ENCODE measurements at places on chromosomes 11 and 22.

- DNase-seq = no peak
Measured at GRCh38 chr11:36056160-36056751, 112.4 kb downstream of the LDLRAD3 start.

- no peak for DNase-seq
Measured at GRCh38 chr11:134481135-134481534, 69.1 kb upstream of the B3GAT1 start.

- no peak for DNase-seq
Measured at GRCh38 chr11:105740164-105740903, 130.5 kb downstream of the GRIA4 start.

GRCh38 chr22:36775964-36776669 is at the start of gene IFT27:
IFT27 (minus strand) TSS chr22:36776119; CDS start chr22:36775707, 412 bp downstream.
- DNase-seq = peak; percentile 99

GRCh38 chr11:110773442-110773841 is 61.2 kb upstream of the ARHGAP20 start:
- no peak for DNase-seq

DNA sequence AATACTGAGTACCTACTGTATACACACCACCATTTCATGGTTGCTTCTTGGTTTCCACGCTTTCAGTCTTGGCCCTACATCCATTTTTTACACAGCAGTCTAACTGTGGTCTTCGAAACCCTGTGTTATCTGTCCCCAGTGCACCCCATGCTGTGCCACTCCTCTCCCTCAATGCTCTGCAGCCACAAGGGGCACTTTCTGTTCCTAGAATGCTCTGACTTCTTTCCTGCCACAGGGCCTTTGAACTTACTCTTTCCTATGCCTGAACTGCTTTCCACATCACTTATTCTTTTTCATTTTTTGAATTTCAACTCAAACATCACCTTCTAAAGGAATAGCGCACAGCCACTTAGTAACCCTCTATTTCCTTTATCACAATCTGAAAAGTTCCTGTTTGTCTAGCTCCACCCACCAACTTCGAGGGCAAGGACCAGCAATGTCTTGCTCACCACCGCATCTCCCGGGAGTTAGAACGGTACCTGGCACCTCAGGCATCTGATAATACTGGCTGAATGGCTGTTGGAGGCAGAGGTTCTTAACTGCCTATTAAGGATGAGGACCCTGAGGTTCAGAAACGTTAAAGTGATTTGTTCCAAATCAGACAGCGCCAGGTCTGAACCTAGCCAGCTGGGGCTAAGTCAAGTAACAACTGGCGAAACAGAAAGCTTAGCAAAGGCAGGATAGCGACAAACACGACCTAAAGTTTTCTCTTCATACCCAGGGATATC is 568 bp downstream of the ALG8 start:
- no peak for DNase-seq

- DNase-seq = no peak
Measured at GRCh38 chr22:38251341-38251692, 21.5 kb downstream of the TMEM184B start.

DNA sequence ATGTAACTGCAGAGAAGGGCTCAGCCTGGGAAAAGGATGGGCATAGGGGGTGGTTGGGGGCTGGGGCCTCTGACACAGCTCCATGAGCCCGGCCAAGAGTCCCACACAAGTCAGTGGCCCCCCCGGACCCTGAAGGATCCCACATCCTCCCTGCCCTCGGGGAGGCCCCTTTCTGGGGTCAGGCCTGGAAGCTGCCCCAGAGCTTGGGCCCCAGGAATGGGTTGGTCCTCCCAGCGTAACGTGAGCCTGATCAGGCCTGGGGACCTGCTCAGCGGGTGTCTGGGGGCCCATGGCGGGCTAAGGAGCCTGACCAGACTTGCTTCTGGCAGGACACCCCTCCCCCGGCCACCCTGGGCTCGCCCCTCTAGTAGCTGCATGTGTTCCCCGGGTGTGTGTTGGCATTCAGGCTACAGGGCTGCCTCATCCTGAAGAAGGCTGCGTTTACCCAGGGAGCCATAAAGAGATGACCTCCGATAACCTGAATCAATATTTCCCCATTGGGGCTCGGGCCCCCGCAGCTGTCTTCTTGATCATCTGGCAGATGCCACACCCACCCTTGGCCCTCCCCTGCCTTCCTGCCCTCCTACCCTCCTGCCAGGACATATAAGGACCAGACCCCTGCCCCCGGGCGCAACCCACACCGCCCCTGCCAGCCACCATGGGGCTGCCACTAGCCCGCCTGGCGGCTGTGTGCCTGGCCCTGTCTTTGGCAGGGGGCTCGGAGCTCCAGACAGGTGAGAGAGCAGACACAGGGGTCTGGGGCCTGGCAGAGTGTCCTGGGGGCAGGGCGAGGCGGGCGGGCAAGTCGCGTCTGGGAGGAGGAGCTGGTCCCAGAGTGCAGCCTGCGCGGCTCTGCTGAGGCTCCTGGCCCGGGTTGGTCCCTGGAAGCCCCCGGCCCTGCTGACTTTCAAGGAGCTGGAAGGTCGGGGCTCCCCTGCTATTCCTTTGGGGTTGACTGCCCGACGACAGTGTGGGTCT is at the start of gene MUC2:
TSS of gene MUC2 (plus strand) at position 631 of the 978 bp plus-strand sequence.
- DNase-seq = no peak

DNA sequence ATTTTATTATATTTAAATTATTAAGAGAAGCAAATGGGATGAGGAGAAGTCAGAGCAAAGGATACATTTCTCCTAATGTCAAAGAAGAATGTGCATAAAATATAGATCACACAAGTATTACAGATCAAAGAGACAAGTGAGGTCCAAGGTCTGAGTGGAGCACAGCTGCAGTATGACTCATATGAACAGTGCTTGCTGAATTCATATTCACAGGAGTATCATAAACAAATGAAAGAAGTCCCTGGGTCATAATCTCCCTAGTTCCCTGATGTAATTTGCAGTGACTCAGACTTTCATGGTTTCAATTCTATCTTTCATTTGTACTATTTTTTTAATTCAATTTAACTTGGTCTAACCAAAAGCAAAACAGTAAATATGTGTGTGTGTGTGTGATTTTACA is 499.0 kb upstream of the CCDC179 start:
- no peak for DNase-seq

- DNase-seq = no peak
Measured at GRCh38 chr11:126127898-126128297, 65.2 kb upstream of the CDON start.

DNA sequence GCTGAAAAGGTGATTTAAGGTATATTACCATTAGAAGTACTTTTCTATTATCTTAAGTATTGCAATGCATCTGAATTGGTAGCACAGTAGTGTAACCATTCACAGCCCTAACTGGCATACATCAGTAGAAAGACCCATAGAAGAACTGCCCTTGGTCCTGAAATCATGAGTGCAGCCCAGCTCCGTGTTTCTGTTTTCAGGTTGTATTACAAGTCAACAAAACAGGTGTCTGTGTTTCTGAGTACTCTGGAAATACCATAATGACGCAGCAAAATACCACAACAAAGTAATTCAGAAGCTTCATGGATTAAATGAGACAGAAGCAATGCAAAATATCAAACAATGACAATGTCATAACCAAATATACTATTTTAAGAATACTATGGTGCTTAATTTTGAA is 226.3 kb downstream of the OPCML start:
- DNase-seq = no peak

GRCh38 chr11:117859061-117859460 is 17.4 kb downstream of the FXYD6 start:
- no peak for DNase-seq

DNA sequence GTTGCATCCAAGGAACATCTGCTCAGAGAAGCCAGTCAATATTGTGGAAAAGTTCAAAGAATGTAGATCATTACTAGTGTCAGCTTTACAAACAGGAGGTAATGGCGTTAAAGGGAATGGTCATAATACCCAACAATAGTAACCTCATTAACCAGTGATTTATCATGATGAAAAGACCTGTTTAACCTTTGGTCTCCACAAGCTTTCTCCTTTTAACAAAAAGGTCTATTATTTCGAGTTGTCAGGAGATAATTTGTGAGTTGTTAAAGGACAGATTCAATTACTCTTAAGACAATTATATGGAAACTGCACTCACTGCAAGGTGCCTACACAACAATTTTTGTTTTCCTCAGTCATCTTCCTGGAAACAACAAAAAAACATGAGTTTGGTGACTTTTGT is 73.8 kb upstream of the HTATIP2 start:
- no peak for DNase-seq

- DNase-seq = no peak
Measured at GRCh38 chr11:67368621-67369020, 4.8 kb downstream of the CLCF1 start.

GRCh38 chr11:123235656-123236261 is 40.7 kb upstream of the CLMP start:
- no peak for DNase-seq

DNA sequence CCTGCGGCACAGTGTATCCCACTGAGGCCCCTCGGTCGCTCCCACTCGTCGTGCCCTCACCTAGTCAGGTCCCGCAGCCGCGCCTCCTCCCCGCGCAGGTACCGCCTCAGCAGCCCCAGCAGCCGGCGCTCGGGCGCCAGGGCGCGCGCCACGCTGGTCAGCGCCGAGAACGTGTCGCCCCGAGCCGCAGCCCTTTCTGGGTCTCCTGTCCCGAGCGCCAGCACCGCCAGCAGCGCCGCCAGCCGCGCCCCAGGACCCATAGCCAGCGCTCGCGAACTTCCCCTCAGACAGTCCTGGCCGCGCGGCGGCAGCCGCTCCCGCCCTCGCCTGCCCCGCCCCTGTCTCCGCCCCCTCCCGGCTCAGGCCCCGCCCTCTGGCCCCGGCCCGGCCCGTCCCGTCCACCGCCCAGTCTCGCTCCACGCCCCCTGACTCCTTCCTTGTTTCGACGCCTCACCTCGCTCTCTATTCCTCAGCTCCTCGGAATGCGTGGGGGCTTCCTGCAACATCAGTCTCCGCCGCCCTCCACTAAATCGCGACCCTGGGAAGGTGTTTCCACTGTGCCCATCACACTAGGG is at the start of gene P4HA3:
TSS of gene P4HA3 (minus strand) at position 289 of the 575 bp plus-strand sequence. CDS start at position 260, 29 bp downstream.
- DNase-seq = no peak

DNA sequence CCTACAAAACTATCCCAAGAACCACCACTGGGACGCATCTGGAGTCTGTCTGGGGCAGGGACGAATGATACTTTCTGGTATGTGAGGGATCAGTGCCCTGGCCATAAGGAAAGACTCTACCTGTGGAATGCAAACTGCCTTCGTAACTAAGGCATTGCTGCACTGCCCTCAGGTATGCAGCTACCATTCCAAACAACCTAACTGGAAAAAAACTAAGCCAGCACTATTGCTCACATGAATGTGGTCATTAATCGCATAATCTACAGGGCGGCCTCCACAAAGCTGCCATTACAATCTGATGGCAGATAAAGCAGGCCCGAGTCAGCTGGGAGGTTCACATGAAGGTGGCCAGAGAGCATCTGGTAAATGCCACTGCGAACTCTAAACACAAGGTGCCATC is 3.9 kb downstream of the PACSIN2 start:
- DNase-seq = no peak

- DNase-seq = no peak
Measured at GRCh38 chr11:100876815-100877520, 189.9 kb downstream of the ARHGAP42 start.

DNA sequence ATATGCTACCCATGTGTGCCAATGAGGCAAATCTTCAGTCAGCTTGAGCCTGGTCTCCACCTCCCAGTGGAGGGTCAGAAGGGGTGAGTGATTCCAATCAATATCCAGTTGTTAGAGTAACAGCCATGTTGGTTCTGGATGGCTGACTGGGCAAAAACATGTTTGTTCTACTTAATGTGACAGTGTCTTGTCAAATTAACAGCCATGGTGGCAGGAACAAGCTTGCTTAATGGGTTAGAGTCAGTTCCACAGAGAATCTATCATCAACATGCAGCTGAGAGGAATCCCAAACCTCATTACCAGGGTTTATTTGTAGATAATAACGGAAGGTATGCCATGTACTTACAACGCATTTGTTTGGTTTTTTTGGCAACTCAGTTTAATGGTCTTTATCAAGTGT is 133.2 kb downstream of the SLC17A6 start:
- DNase-seq = no peak

DNA sequence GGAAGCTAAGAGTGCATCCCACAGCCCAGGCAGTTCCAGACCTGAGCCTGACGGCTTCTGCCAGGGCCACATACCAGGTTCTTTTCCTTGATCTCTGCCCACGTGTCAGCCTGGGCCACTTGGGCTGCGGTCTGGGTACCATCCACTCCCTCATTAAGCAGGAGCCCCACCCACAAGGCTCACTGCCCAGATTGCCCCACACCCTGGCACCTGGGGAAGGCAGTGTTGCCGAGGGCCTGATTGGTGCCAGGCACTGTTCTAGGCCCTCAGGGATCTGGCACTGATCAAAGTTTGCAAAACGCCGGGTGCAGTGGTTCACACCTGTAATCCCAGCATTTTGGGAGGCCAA is 15.4 kb downstream of the GGA1 start:
- DNase-seq = no peak

DNA sequence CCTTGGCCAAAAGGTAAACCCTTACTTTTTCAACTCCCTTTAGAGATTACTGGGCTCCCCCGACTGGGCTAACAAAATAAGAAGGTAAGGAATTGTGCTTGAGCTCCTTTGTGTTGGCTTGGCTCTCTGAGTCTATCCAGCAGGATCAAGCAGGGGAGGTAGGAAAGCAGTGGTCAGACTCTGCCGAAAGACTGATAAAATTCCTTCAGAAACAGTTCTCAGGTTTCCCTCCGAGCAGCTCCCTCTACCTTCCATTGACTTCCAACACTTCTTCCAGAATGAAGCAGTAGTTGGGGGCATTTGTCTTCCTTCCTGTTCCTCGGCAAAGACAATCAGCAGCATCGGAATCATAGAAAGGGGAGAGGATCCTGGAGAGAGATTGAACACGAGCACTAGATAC is 16.1 kb upstream of the CARD18 start:
- DNase-seq = no peak

- no peak for DNase-seq
Measured at GRCh38 chr11:108012139-108012725, 3.5 kb downstream of the CUL5 start.

GRCh38 chr22:20546541-20546950 is 39.1 kb downstream of the MED15 start:
- no peak for DNase-seq

GRCh38 chr11:2547806-2548205 is 103.0 kb downstream of the KCNQ1 start:
- DNase-seq = no peak

DNA sequence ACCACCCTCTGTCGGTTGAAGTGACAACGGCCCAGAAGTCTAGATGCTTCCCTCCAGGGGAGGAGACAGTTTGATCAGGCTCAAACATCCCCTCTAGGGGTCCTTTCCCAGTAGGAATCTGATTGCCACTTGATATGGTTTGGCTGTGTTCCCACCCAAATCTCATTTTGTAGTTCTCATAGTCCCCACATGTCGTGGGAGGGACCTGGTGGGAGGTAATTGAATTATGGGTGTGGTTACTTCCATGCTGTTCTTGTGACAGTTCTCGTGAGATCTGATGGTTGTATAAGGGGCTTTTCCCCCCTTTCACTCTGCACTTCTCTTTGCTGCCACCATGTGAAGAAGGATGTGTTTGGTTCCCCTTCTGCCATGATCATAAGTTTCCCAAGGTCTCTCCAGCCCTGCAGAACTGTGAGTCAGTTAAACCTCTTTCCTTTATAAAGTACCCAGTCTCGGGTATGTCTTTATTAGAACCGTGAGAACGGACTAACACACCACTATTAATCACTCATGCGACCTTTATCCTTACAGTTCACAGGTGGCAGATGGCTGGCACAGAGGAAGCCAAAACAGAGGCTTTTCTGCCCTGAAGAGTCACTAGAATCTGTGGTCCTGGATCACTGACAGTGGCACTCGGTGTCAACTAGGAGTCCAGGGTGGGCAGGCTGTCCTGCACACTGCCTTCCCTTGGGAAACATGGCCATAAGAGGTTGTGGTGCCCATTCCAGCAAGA is 21.6 kb downstream of the ASPHD2 start:
- DNase-seq = no peak
